ENCODE measurements at places on chromosomes 5 and 9.

DNA sequence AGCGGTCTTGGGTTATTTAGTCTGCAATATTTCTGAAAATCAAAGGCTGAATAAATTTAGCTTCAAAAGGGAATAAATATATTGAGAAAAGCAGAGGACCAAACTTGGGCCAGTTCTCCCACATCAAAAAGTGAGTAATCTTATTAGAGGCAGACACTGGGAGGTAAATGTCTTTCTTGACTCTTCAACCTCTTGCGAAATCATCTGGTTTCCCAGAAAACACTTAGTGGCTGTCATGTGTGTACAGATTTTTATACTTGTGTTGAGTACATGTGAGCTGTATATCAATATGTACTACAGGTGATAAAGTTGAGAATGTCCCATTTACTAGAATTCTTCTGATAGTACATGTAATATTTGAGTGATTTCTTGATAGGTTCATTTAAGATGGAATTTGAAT is 454.9 kb downstream of the PRR16 start:
- no peak for DNase-seq

GRCh38 chr9:126722252-126722921 is 82.5 kb upstream of the ZBTB43 start:
- DNase-seq = peak; percentile 87

DNA sequence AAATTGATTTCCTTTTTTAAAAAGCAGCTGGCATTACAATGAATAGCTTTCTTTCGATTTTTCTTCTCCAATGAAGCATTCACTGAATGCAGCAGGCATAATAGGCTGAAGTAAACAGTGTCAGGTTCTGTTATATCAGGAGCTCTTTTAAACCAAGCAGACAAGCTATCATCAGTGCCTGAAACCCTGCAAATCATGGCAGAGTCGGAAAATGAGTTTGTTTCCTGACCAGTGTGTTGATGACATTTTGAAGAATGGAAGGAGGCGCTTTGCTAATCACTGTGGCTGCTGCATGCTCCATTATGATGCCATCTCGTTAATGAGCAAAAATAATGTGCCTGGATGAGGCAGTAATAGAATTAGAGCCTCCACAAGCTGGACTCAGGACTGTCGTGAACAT is 284.5 kb downstream of the ZNF608 start:
- peak; percentile 44 for DNase-seq

- DNase-seq = peak; percentile 95
Observed at GRCh38 chr5:79229357-79230174, 6.4 kb upstream of the JMY start.

DNA sequence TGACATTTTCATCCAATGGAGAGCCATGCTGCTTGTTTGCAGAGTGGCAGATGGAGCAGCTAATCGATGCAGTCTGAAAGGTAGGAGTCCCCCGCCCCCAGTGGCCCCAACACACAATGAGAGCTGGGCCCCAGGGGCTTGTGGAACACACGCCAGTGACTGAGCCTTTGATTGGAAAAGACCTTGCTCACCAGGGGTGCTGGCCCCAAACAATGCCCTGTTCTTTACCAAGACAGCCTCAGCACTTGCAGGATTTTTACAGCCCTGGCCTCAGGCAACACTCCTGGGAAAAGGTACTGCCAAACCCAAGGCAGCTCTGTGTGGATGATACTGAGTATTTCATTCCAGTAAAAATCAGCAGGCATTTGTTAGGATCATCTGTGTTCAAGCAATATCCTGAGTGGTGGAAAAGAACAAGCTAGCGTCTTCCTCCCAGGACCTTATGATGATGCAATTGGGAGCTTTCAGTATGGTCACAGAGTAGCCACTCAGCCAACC is 276.8 kb upstream of the CLINT1 start:
- DNase-seq = peak; percentile 78

DNA sequence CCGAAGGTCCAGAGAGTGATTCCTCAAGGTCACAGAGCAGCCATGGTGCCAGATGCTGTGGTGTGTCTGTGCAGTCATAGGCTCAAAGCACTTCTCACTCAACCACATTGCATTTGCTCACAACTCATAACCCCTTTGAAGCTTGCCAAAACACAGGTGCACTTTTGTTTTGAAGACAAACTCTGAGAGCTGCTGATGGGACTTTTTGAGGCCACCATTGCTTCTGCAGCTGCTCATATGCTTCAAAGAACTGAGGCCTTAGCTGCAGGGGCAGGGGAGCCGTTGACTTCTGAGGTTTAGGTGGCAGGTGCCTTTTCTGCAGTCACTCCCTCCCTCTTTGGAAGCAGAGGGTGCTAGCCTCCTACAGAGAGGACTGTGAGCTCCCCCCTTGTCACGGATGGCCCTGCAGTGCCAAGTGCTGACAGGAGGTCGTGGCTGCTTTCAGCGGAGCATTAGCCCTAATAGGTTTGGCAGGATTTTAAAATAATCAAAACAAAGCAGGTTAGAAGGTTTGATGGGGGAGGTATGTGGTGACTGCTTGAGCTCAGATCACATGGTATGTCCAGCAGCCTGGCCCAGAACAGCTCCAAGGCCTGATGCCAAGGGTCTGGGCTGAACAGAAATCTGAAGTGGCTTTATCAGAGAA is 232.1 kb downstream of the MAN2A1 start:
- peak; percentile 95 for DNase-seq

GRCh38 chr9:96150324-96151227 is 151.4 kb downstream of the HSD17B3 start:
- DNase-seq = no peak

DNA sequence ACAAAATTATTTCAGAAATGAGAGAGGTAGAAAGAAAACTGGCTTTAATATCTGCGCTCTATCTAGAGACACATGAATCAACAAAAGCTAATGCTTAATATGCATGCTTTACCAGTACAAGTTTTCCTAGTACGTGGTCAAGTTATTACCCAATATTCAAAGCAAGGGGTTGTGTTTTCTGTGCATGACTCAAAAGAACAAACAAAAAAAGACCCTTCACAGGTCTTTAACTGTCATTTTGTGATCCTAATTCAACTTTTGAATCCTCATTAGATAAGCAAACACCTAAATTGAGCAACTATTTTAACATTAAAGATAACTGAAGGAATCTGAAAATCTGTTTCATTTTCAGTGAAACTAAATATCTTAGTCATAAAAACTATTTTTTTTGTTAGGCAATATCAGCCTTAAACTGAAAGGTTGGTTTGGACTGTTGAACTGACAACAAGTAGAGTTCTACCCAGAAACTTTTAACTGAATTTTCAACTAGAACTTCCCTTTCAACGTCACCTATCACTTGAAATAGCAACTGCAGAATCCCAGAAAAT is 12.5 kb downstream of the ST8SIA4 start:
- no peak for DNase-seq

GRCh38 chr9:122695696-122696095 is 20.8 kb downstream of the OR1L3 start:
- DNase-seq = no peak

DNA sequence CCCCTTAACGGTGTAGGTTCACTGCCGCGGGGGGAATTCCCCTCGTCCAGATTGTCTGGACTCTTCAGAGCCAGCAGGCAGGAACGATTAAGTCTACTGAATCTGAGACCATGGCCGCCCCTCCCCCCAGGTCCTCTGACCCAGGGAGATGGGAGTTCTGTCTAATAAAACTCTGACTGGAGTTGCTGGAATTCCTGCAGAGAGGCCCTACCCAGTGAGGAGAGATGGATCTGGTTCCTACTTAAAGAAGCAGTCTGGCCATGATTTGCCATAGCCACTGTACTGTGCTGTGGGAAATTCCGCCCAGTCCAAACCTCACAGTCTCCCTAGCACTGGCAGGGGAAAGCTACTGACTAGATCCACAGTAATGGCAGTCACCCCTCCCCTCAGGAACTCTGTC is 237.7 kb upstream of the RASA1 start:
- no peak for DNase-seq

GRCh38 chr9:133269537-133270362 is 5.3 kb downstream of the ABO start:
- no peak for DNase-seq

DNA sequence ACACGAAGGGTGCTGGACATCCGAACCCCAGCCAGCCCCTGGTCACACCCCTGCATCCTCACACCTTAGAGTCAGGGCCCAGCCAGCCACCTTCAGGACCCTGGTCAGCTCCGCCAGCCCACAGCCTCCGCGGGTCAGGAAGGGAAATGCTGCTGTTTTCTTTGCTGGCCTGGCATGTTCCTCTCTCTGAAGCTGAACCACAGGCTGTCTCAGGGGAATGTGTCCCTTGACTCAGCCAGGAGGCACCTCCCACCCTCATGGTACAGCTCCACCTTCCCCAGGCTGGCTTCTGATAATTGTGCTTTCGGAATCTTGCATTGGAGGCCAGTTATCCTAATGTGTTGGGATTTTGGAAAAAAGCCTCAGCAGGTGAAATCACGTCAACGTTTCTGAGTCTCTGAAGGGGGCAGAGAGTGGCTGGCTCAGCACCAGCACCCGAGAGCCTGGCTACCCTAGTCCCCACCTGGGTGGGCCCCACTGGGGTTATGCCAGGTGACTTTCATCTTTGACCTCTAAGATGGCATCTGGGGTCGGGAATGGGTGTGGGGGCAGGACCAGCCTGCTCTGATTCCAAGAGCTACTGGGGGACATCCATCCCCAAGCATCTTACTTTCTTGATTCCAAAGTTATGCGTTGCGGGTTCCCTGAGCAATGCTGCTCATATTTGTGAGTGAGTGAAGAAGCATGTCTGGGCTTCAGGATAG is 9.8 kb upstream of the OLFM1 start:
- DNase-seq = peak; percentile 66

GRCh38 chr9:8877753-8878494 is 1078.3 kb upstream of the DMAC1 start:
- no peak for DNase-seq

GRCh38 chr5:176836811-176837706 is 26.7 kb downstream of the UNC5A start:
- peak; percentile 80 for DNase-seq

DNA sequence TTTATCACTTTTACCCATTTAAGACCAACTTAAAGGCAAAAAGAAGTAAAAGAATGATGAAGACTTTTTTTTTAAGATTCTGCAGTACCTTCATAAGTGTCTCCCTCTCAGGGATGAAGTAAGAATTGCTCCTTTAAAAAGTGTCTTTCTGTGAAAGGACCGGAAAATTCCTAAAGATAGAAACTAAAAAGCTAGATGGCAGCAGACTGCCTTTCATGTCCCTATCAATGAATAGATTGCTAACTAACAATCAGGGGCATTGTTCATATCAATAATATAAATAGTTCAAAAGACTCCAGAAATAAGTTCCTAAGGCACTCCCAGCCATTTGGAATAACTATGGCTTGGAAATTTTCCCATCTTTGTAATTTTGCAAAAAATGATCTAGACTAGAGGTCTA is 558.0 kb downstream of the PDE4D start:
- no peak for DNase-seq

DNA sequence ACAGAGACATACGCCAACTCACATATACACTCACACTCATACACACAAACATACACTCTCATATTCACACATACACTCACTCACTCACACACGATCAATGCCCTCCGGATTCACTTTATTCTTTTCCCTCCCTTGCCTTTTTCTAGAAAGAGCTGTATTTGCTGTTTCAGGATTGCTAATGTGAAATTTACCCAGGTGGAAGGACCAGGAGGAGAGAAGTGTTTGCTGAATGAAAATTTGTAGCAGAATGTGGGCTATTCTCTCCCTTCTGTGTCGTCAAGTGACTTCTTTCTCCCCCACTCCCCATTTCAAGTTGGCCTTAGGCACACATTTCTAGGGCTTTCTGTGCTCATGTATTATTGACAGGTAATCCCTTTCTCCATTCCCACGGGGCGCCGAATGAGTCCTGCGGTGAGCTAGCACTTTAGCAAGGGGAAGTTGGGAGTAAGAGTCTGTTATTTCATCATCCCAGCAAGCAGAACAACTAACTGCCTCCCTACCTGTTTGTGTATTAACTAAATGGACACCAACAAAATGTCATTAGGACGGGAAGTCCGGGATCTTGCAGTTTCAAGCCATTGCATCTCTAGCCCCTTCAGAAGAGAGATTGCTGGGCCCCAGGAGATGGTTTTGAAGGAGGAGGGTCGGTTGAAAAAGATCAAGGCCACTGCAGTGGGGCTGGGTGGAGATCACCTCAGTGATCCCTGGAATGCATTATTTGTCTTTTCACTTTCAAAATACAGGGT is 97.1 kb upstream of the TAF11L2 start:
- DNase-seq = peak; percentile 8

- no peak for DNase-seq
Observed at GRCh38 chr9:8713149-8713810, 913.7 kb upstream of the DMAC1 start.

GRCh38 chr5:85590764-85591163 is 1027.0 kb upstream of the COX7C start:
- no peak for DNase-seq

- DNase-seq = no peak
Observed at GRCh38 chr5:145965804-145966203, 29.4 kb downstream of the SH3RF2 start.

DNA sequence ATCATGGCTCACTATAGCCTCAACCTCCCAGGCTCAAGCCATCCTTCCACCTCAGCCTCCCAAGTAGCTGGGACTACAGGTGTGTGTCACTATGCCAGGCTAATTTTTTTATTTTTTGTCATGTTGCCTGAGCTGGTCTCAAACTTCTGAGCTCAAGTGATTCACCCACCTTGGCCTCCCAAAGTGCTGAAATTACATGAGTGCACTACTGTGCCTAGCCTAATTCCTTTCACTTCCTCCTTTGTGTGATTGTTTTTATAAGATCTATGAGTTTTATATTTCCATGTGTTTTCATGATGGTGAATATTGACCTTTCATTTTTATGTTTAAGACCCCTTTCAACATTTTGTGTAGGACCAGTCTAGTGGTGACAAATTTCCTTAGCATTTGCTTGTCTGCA is 55.2 kb upstream of the IL12B start:
- no peak for DNase-seq
